ENCODE measurements at places on chromosomes 1 and 21. TPM values are rescaled to one million over a fixed set of nuclear protein-coding genes. Genes with fewer than 3 reads are reported as not detected.

- DNase-seq: no peak
Measured at GRCh38 chr21:32096411-32096810, 182.4 kb downstream of the MIS18A start.

GRCh38 chr1:114428083-114428754, 82.8 kb downstream of the TRIM33 start:
- DNase-seq: peak; percentile 30

DNA sequence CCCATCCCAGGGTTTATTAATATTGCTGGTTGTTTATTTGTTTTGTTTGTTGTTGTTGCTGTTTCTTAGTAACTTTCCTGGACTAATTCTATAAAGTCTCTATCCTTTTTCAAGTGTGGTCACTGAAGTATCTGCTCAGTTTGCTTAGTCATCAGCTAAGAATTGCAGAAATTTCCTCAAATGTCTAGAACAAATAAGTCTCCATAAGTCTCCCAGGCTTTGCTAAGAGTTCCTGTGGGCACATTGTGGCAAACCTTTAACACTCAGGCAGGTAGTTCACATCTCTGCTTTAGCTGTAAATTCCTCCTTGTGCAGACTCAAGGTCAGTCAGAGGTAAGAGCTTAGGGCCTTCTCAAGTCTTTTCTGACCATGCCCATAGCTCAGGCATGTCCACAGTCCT, 38.9 kb upstream of the C1orf185 start:
- DNase-seq: no peak

DNA sequence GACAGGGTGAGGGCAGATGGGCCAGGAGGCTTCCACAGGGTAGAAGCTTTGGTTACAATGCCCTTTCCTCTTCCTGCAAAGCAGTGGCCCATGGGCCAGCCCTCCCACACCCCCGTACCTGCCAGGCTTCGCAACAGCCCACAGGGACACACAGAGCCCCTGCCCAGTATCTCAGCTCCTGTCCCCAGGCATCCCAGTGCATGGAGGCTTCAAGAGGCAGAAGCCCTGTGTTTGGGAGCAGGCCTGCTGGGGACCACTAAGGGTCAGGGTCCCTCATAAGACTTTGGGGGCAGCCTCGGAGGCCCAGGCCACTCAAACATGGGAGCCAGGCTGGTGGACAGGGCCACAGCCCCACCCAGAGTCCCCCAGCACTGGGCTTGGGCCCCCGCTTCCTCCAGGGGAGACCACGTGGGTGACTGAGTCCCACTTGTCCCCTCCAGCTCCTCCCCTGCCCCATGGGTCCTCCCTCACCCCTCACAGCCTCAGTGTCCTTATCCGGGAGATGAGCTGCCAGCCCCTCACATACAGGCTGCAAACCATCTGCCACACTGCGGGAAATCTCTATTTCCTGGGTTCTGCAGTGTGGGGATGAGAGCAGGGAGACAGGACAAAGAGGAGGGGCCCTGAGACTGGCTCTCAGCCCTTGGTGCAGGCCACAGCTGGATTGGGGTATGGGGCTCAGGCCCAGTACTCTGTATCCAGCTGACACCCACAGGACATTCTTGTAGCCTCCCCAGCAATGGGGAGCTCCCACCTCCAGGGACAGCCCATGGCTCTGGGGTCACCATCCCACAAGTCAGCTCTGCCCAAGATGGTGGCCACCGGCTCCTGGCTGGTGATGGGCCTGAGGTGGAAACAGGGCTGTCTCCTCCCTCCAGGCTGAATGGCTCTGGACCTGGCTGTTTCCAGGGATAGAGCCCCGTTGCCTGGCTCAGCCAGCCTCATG, 50.7 kb downstream of the WNT9A start:
- DNase-seq: no peak

GRCh38 chr21:33549848-33550771, 7.3 kb downstream of the SON start:
- DNase-seq: no peak

- no peak for DNase-seq
Measured at GRCh38 chr1:64490213-64490818, 20.4 kb downstream of the CACHD1 start.

DNA sequence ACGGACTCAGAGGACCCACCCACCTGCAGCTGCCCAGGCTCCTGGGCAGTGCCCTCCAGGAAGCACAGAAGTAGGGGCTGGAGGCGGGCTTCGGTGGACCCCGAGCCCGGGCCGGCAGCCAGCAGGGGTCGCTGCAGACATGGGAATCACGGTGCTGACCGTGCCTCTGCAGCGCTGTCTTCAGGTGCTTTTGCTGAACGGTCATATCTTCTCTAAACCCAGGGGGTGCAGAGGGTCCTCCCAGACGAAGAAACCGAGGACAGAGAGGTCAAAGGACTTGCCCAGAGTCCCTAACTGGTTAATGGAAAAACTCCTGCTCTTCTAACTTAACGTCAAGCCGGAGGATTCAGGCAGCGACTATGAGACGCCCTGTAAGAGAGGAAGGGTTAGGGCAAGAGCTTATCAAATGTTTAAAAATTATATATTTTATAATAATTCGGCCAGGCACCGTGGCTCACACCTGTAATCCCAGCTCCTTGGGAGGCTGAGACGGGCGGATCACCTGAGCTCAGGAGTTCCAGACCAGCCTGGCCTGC, 21.5 kb upstream of the LEFTY2 start:
- DNase-seq: peak; percentile 49

DNA sequence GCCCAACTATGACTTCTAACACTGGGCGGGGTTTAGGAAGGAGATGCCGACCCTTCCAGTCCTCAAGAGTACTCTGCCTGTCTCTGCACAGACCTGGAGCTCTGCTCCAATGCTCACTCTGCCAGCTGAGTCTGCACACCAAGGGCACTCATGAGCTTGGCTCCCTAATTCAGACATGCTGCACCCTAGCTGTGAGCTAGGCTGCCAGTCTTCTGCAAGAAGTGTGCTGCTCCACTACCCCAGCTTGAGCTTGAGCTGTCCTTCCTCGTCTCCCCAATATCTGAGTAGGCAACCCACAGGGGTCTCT, 13.2 kb downstream of the TP53BP2 start:
- no peak for DNase-seq

DNA sequence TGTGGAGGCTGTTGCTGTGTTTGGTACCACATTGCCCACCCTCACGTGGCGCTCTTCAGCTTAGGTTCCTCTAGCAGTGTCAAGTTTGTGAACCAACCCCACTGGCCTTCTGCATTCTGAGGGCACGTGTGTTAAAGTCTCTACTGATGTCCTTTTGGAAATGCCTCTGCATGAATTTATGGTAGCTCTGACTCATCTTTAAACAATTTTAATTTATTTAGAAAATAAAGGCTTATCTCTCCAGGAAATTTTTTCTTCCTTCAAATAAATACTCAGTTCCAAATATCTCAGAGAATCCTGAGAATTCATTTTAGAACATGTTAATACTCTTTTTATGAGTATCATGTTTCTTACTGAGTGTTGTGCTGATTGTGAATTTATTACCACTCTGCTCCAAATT, 5.5 kb downstream of the CD1D start:
- no peak for DNase-seq

DNA sequence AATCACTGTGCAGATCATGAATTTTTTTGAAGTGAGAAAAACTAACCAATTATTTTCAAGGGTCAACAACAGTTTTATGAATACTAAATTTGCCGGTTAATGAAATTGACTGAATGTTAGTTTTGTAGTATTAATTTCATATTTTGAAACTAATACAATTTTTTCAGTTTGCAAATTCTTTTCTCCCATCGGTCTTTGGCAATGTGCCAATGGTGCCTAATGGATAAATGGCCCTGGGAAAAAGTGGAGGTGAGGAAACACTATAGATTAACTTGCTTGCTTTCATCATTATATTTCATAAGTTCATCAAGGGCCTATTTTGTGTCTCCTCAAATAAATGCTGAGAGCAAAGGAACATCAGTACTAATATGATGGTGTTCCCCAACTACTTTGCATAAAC, 4.1 kb downstream of the C1orf141 start:
- DNase-seq: no peak

DNA sequence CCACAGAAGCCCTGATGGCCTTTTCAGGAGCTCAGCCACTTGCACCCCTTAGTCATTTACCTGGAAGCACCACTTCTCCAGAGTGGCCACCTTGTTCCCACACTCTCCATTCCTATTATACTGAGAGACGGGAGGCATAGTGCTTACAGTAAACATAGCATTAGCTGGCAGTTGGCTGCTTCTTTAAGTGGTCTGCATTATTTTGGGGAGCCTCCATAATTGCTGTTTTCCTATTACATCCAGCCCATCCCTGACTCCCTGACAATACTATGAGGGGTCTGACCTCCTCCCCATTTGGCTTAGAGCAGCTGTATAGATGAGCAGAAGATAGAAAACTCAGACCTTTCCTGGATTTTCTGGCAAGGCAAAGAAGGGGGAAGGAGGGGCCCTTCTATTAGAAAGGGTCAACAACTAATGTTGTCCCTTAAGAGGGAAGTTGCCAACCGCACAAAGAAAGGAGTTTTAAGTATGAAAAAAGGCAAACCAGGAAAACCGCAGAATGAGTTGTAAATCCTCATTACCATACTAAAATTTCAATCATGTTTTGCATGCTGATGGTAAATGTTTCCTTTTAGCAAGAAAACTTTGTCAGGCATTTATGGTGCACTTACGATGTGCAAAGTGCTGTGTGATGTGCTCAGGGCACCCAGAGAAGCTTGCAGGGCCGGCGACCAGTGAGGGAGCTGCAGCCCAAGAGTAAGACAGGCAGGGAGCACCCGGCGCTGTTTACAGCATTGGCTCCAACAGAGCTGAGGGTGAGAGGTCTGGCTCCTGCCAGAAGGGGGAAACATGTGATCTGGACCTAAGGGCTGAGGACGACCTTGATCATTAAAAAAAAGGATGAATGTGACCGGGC, 167.3 kb downstream of the ZZZ3 start:
- DNase-seq: no peak

DNA sequence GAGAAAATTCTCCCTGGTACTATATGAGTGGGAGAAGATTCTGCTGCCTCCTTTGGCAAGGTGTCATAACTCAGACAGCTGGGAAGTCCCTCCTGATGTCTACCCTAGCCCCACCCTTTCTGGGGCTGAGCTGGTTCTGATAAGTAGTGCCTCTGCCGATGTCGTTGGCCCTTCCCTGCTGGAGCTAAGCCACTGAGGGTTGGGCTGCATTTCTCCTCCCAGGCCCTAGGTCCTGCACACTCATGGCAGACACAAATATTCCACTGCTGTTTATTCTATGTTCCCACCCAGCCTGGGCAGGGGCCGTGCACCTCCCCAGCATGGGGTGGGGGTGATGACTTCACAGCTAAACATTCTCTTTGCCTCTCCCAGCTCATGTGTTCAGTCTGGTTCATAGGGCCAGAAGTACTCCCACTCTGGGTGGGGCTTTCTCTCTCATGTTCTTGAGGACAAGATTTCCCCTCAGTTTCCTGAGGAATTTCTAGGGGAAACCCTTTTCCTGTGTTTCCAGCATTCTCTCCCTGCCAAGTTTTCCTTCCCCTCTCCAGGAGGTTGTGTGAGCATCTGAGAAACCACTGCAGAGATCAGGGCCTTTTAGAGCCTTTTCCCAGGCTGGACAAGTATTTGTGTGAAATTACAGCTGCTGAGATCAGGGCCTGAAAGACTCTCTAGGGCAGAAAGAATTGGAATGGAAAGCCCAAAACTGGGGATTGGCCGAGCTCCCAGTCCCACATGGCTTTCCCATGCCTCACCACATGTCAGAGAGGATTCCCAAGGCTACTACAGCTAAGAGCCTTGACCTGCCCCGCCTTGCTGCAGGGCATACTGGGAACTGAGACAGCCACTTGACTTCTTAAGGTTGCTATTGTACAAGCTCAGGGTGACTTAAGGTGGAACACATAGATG, 66.2 kb downstream of the ATP2B4 start:
- DNase-seq: no peak

DNA sequence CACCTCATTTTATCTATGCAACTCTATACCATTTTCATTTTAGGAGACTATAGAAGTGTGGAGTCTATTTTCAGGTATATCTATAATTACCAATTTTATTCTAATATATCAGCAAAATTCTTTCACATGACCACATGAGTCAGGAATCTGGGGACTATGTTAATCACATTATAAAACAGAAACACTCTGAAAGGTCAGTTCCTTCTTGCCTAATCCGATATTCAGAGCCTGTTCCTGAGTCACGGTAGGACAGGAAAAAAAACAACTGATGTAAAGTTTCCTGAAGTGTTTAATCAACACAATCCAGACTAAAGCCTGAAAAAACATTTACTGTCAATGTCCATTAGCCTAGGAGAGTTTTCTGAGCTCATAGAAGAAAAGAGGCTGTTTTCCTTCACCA, 1902.3 kb downstream of the NCAM2 start:
- DNase-seq: no peak

GRCh38 chr1:48203287-48203900, 19.1 kb upstream of the SLC5A9 start:
- no peak for DNase-seq

- no peak for DNase-seq
Measured at GRCh38 chr1:233368789-233369130, 41.2 kb downstream of the MAP3K21 start.

- no peak for DNase-seq
Measured at GRCh38 chr1:45677751-45678245, 8.5 kb downstream of the GPBP1L1 start.

DNA sequence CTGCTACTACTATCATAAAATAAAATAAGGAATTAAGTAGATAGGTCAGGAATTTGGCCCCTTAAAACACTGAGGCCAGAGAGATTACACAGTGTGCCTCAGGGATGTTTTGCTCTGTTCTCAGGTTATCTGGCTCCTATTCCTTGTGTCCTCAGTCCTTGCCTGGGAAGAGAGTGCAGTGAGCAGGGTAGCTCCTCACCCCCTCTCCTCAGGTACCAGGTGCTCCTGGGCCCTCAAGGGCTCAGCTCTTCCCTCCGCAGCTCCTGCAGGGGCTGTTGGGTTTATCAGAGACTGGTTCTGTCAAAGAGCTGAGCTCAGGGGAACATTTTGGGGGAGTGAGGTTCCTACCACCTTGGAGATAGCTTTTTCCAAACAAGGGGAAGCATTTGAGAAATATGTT, 20.1 kb upstream of the COQ8A start:
- no peak for DNase-seq

DNA sequence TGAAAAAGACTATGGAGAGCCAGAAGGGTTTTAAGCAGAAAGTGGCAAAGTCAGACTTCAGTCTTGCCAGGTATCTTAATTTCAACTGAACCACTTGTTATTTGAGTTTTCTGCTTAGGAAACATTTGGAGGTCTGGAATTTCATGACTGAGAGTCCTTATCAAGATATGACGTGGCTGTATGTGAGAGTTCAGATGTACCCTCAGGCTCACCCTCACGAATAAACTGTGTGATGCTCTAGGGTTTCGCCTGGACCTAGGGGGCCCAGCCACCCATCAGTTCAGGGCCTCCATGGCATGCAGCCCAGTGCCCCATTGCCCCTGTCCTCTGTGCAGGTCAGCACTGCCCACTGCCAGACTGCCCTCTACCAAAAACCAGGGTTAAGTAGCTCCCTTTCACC, 30.6 kb upstream of the TADA1 start:
- no peak for DNase-seq

GRCh38 chr1:43537423-43538142, 6.9 kb downstream of the PTPRF start:
- no peak for DNase-seq

Gene C8A
- not detected for total RNA-seq

Gene SPRR4
- total RNA-seq: not detected

Gene CRP
- total RNA-seq: not detected

Gene RIPK4
- total RNA-seq: 0.07 TPM

Gene CELA2B
- not detected for total RNA-seq

Gene CLCA1
- total RNA-seq: not detected

Gene B3GALT2
- total RNA-seq: 1.3 TPM

Gene PKP1
- total RNA-seq: not detected

Gene PTPN7
- total RNA-seq: 183 TPM

Gene RYR2
- not detected for total RNA-seq

Gene ITLN2
- total RNA-seq: not detected

Gene RASAL2
- not detected for total RNA-seq

Gene NUP210L
- 0.04 TPM for total RNA-seq

All from activated CD4-positive, alpha-beta T cell treated with anti-CD3 and anti-CD28 coated beads, Interleukin-2, amount 10 ng/mL, durations not matched to agents 7 days and 5 days (primary cell).